Stomach (tissue), 19 donors: ENCODE measurements at places on chromosomes 13 and 19.

DNA sequence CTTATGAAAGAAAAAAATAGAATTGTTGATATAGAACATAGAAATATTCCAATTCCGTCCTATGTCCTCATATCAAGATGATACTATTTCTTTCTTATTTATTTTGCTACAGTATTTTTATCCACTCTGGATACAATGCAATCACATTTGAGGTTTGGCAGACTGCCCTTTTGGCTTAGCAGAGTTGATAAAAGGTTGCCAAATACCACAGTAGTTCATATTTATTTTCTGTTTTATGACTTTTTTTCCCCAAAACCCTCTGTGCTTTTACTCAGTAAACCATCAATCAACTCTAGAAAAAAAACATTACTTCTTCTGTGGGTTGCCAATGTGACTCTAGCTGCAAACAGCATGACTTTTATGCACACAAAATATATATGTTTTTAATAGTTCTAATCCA lies 424.5 kb downstream of the PCDH9 start:
- peak; percentile 61 for DNase-seq

DNA sequence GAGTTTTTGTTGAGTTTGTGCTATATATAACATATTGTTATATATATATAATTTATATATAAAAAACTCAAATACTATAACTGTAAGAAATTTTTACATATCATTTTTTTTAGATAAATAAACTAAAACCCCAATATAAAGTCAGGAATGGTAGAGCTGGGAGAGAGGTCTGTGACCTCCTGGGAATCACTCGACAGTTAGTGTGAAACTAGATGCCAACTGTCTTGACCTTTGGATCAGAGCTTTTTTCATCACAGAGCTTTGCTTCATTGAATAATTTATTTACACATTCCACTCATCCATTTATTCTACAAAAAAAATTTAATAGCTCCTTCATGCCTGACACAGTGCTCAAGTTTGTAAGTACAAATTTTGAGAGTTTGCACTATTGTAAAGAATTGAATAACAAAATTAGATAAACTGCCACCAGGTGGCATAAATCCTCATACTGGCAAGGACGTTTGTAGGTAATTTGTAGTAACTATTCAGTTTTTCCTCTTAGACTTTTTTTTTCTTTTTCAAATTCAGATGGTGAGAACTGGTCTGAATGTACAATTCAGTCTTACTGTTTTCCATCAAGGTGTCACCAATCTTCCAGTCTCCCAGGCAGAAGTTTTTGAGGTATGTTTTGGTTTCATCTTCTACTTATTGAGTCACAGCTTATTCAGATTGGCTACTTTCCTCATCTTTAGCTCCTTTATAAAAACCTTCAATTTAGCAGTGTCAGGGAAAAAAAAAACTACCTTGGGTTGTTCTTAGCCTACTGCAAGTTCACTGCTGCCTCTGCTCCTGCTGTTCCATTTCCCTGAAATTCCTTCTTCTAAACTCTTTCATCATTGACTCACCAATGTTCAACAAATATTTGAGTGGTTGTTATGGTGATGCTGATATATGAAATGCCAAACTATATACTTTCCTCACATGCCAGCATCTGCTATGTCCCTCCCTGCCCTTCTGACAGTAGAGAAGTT lies 28.7 kb downstream of the LACC1 start:
- no peak for DNase-seq

DNA sequence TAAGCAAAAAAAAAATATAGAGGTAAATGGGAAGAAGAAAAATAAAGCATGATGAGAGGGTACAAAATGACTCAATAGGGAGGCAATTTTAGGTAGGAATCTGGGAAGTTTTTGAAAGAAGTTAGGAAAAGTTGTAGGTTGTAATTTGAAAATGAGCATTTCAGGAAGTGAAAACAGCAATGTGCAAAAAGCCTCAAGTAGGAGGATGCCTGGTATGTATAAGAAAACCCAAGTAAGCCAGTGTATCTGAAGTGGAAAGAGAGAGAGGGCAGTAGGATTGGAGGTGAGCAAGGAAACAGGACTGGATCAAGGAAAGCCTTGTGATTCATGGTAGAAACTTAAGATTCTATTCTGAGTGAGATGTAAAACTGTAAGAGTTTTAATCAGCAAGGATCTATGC lies 121.6 kb upstream of the SPRY2 start:
- DNase-seq: no peak

- no peak for DNase-seq
Measured at GRCh38 chr19:41307954-41308449, 2.0 kb upstream of the CCDC97 start.

- no peak for DNase-seq
Measured at GRCh38 chr13:30808600-30808999, 73.3 kb downstream of the ALOX5AP start.

- DNase-seq: no peak
Measured at GRCh38 chr13:26962671-26963070, 202.1 kb upstream of the GPR12 start.

GRCh38 chr19:20154636-20155035 lies 12.4 kb upstream of the ZNF486 start:
- DNase-seq: no peak

- no peak for DNase-seq
Measured at GRCh38 chr13:39321574-39321973, 281.4 kb downstream of the LHFPL6 start.

- DNase-seq: no peak
Measured at GRCh38 chr13:20713751-20714150, 10.3 kb downstream of the IL17D start.

- DNase-seq: no peak
Measured at GRCh38 chr19:38869160-38869835, 8.8 kb downstream of the RINL start.

GRCh38 chr13:51538591-51539179 lies 45.6 kb upstream of the WDFY2 start:
- DNase-seq: no peak

DNA sequence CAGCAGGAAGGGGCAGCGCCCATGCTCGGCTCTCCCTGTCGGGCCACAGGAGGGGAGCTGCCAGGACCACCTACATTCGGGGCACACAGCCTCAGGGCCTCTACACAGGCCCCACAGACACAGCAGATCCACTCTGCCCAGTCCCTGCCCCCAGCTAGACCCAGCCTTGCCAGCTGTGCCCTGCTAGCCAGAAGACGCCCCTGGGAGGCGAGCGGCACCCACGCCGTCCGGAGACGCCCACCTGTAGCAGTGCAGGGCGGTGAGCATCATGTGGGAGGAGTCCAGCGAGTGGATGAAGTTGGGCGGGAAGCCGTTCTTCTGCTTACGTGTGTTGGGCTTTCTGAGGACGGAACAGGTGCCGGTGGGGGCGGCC lies 15.1 kb downstream of the POLRMT start:
- DNase-seq: no peak

GRCh38 chr13:20590561-20590960 lies 23.6 kb downstream of the IFT88 start:
- DNase-seq: no peak

DNA sequence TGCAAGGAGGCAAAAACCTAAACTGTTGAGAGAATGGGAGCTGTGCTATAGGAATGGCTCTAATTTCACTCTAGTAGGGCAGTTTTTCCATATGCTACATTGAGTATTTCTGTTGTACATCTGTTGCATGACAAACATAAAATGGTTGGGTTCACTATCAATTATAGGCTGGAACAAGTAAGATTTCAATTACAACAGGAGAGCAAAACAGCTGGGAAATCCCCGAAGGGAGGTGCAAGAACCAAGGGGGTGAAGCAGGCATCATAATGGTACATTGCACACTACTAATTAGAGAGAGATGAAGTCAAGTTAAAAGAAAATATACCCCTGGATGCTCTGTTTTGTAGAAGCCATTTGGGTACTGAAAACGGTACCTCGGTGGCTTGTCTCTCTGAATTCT lies 389.5 kb downstream of the PCDH9 start:
- DNase-seq: no peak

GRCh38 chr13:48500652-48501197 lies 32.2 kb downstream of the RCBTB2 start:
- DNase-seq: peak; percentile 40

GRCh38 chr19:35521124-35521743 lies 6.9 kb downstream of the SBSN start:
- no peak for DNase-seq

- DNase-seq: peak; percentile 85
Measured at GRCh38 chr13:98556968-98557631, 19.8 kb downstream of the STK24 start.

- peak; percentile 96 for DNase-seq
Measured at GRCh38 chr19:52171321-52172169, at the start of gene ZNF836. Gene ZNF836, minus strand, starts transcription at chr19:52171621. Its CDS starts 3,549 bp downstream, at chr19:52168072.

GRCh38 chr13:35567406-35567980 lies 91.0 kb upstream of the MAB21L1 start:
- DNase-seq: no peak
